Tibial artery (tissue), 4 donors: ENCODE measurements at places on chromosomes 1 and 21.

DNA sequence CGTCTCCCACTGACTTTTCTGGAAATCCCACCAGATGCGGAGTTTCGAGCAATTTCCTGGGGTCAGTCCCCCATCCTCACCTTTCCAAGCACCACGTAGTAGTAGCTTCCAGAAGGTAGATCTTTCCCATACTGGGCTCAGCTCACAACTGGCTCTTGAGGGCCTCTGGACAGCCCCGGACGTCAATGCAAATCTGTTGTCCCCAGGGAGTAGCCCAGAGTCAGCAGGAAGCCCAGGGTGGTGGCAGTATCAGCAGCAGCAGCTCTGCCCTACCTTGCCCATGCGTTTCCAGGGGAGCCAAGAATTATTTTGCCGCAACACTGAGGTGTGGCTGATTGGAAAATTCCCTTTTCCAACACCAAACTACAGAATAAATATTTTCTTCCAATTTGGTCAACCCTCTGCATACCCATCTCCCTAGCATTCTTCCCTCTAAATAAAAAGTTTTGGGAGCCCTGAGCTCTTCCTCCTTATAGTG, 70.3 kb downstream of the CD46 start:
- peaks cover 67% of the 10 kb centered on the region for H3K4me1 ChIP-seq
- no peaks in the 10 kb centered on the region for H3K27me3 ChIP-seq
- peak; percentile 23 for DNase-seq

- no peaks in the 10 kb centered on the region for H3K27me3 ChIP-seq
- H3K36me3 ChIP-seq, result no peaks in the 10 kb centered on the region
- H3K4me1 ChIP-seq, result no peaks in the 10 kb centered on the region
- DNase-seq, result no peak
- no peak overlapping the region for H3K4me3 ChIP-seq
- H3K27ac ChIP-seq, result no peak overlapping the region
Measured at GRCh38 chr1:187032982-187033692, 204.4 kb downstream of the PLA2G4A start.

DNA sequence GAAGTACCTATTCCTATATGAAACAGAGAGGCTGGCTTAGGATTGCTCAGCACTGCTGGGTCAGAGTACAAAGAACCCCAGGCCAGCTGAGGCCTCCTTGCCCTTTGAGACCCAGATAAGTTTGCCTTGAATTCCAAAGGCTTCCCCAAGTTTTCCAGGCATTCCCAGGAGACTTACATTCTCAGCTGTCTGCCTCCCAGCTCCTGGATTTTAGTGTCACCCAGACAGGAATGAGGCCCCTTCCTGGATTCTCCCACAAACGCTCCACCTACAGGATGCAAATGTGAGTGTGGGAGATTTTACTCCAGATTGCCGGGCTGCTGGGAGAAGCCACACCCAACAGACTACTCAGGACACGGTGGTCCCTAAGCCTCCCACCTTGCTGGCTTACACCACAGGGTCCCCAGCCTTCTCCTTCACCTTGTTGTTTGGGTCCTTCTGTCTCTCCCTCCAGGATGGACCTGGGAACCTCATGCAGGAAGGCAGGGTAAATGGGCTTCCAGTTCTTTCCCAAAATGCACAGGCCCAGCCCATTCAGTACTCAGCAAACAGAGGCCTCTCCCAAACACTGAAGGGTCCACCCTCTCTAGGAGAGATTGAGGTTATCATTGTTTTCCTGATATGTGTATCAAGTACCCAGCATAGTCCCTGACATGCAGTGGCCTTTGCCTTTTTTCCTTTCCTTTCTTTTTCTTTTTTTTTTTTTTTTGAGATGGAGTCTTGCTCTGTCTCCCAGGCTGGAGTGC, 10.6 kb downstream of the RHBG start:
- H3K4me1 ChIP-seq, result no peaks in the 10 kb centered on the region
- H3K27ac ChIP-seq, result no peak overlapping the region
- H3K4me3 ChIP-seq, result no peak overlapping the region
- H3K36me3 ChIP-seq, result no peaks in the 10 kb centered on the region
- H3K27me3 ChIP-seq, result no peaks in the 10 kb centered on the region

DNA sequence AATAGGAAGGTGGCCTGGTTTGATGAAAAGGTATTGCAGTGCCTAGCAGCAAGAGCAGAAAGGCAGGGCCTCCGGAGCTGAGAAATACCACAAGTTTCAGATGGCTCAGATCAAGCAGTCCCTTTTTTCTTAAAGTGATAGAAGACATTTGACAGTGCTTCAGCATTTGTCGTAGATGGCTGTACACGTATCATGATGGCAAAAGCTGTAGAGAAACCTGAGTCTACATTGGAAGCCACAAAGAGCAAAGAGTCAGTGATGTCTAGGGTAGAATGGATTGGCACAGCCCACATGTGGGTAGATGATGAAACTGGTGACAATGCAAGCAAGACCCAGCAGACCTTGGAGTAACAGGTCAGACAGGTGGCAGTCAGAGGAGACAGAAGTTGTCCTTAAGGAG, 101.3 kb upstream of the ARTN start:
- H3K27ac ChIP-seq, result no peak overlapping the region
- H3K36me3 ChIP-seq, result no peaks in the 10 kb centered on the region
- no peak overlapping the region for H3K4me3 ChIP-seq
- no peaks in the 10 kb centered on the region for H3K27me3 ChIP-seq

DNA sequence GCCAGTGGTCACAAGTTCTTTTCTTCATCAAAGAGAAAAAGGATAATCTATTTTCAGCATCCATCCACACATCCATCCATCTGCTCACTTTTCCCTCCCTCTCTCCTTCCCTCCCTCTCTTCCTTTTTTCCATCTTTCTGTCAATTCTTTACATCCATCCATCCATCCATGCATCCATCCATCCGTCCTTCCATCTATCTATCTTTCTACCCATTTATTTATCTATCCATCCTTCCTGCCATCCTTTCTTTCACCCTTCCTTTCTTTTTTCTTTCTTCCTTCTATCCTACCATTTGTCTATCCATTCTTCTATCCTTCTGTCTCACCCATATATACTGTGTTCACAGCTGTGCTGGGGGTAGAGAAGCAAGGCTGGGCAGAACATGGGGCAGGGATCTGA, 212.4 kb upstream of the GALNT2 start:
- no peak overlapping the region for H3K27ac ChIP-seq
- no peak overlapping the region for H3K4me3 ChIP-seq
- DNase-seq, result no peak

DNA sequence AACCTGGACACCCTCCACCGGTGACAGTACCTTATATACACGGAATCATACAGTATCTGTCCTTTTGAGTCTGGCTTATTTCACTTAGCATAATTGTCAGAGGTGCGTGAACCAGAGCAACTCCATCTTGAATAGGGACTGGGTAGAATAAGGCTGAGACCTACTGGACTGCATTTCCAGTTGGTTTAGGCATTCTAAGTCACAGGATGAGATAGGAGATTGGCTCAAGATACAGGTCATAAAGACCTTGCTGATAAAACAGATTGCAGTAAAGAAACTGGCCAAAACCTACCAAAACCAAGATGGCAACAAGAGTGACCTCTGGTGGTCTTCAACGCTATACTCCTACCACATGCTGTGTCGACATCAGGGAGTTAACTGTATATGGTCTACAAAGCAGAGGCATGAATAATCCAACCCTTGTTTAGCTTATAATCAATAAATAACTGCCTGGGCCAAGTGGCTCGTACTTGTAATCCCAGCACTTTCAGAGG, 1.4 kb upstream of the FDPS start:
- peaks cover 3% of the 10 kb centered on the region for H3K27me3 ChIP-seq
- H3K36me3 ChIP-seq, result no peaks in the 10 kb centered on the region
- peaks cover 25% of the 10 kb centered on the region for H3K4me1 ChIP-seq
- no peak for DNase-seq
- H3K27ac ChIP-seq, result no peak overlapping the region
- H3K4me3 ChIP-seq, result no peak overlapping the region

DNA sequence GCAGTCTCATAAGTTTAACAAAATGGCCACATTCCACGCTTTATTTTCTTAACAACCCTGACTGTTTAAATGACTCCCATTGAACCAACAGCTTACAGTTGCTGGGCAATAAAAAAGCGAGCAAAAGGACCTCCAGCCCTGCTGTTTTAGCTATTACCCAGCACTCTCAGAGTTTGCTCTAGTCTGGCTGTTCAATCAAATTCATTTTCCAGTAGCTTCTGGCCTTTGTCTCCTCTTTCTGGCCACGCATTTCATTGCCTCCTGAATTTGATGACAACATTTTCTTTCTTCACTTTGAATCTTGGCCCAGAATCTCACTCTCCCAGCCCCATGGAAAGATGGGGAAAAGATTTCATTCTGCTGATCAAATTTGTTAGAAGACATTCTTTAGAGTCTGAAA, 44.1 kb upstream of the DOCK7 start:
- peaks cover 24% of the 10 kb centered on the region for H3K4me1 ChIP-seq
- no peaks in the 10 kb centered on the region for H3K36me3 ChIP-seq
- H3K27me3 ChIP-seq, result no peaks in the 10 kb centered on the region
- no peak overlapping the region for H3K27ac ChIP-seq
- no peak overlapping the region for H3K4me3 ChIP-seq

- H3K27me3 ChIP-seq, result no peaks in the 10 kb centered on the region
- H3K36me3 ChIP-seq, result no peaks in the 10 kb centered on the region
- no peak overlapping the region for H3K27ac ChIP-seq
- no peaks in the 10 kb centered on the region for H3K4me1 ChIP-seq
- H3K4me3 ChIP-seq, result no peak overlapping the region
- no peak for DNase-seq
Measured at GRCh38 chr1:95287825-95288224, 53.8 kb downstream of the RWDD3 start.

DNA sequence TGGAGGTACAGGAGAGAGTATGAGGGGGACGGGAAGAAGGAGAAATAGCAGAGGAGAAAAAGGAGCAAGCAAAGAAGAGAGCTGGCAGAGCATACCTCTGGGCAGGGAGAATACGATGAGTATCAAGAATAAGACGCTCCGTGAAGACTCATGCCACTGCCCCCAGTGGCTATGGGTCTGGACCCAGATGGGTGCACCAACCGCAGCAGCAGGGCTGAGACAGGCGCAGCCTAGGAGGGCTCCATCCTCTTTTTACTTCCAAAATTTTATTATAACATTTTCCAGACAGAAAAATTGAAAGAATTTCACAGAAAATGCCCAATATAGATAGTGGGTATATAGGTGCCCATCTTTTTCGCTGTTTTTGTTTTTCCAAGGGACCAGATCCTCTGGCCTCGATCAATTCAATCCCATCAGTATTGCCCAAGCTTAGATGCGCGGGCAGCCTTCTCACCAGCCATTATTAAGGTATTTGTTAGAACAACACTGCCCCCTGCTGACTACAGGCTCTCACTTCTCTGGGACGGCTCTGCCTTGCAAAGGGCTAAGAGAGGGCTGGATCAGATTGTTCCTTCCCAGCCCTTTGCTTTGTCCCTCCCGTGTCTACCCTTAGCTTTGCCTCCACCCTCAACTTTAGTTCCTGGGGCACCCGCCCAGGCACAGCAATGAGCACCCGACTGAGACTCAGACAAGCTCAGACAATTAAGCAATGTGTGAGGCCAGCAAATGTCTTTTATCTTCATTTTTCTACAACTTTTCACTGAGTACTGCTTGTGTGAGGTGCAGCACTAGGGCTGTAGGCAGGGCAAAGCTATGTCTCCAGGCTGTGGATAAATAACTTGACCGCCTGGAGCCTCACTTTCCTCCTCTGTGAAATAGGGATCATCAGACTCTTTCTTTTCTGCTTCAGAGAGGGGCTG, 17.5 kb upstream of the CAMK1G start:
- H3K36me3 ChIP-seq, result no peaks in the 10 kb centered on the region
- no peak overlapping the region for H3K27ac ChIP-seq
- H3K4me1 ChIP-seq, result no peaks in the 10 kb centered on the region
- no peak overlapping the region for H3K4me3 ChIP-seq
- H3K27me3 ChIP-seq, result no peaks in the 10 kb centered on the region

- H3K4me3 ChIP-seq, result no peak overlapping the region
- H3K4me1 ChIP-seq, result no peaks in the 10 kb centered on the region
- no peaks in the 10 kb centered on the region for H3K36me3 ChIP-seq
- DNase-seq, result no peak
- no peak overlapping the region for H3K27ac ChIP-seq
- H3K27me3 ChIP-seq, result no peaks in the 10 kb centered on the region
Measured at GRCh38 chr1:225228871-225229303, 199.0 kb downstream of the LBR start.

DNA sequence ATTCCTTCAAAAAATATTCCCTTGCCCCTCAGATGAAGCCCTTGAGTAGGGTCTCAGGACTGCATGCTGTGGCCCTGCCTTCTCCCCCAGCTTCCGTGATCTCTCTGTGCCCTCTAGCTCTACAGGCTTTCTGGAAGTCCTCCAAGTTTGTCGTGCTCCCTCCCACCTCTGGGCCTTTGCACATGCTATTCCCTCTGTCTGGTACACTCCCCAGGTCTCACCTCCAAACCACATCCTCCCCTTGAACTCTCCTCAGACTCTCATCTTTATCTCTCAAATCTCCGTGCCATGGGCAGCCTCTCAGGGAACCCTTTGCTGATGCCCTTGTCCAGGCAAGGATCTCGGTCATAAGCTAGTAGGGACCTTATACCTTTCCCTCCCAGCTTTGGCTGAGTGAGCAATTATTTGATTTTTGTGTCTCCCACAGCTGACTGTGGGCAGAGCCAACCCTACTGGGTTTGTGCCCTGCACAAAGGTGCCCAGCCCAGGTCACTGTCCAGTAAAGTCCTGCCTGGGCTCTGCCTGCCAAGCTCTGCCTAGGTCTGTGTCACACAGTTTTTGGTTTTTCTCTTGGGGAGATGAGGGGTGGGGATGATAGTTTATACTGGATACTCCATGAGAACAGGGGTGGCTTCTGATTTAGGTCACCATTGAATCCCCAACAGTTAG, 188.1 kb downstream of the ZNF281 start:
- DNase-seq, result no peak
- H3K36me3 ChIP-seq, result no peaks in the 10 kb centered on the region
- H3K4me1 ChIP-seq, result no peaks in the 10 kb centered on the region
- no peak overlapping the region for H3K27ac ChIP-seq
- H3K27me3 ChIP-seq, result no peaks in the 10 kb centered on the region
- no peak overlapping the region for H3K4me3 ChIP-seq

GRCh38 chr1:30322859-30323257, 400.5 kb downstream of the MATN1 start:
- H3K4me1 ChIP-seq, result no peaks in the 10 kb centered on the region
- no peaks in the 10 kb centered on the region for H3K36me3 ChIP-seq
- H3K27me3 ChIP-seq, result no peaks in the 10 kb centered on the region
- peak; percentile 23 for DNase-seq
- no peak overlapping the region for H3K4me3 ChIP-seq
- no peak overlapping the region for H3K27ac ChIP-seq

- peak; percentile 64 for DNase-seq
- H3K4me1 ChIP-seq, result peaks cover 23% of the 10 kb centered on the region
- H3K27me3 ChIP-seq, result no peaks in the 10 kb centered on the region
- peak overlapping the region; percentile 90 for H3K4me3 ChIP-seq
Measured at GRCh38 chr1:166165661-166166328, 1.0 kb downstream of the FAM78B start.
